ENCODE measurements at places on chromosomes 12 and 14. TPM values are rescaled to one million over a fixed set of nuclear protein-coding genes. Genes with fewer than 3 reads are reported as not detected.
A peak's percentile ranks its signal among the peaks of the same experiment; 100 is the strongest.

GUCY2C gene
- not detected for total RNA-seq

DNA sequence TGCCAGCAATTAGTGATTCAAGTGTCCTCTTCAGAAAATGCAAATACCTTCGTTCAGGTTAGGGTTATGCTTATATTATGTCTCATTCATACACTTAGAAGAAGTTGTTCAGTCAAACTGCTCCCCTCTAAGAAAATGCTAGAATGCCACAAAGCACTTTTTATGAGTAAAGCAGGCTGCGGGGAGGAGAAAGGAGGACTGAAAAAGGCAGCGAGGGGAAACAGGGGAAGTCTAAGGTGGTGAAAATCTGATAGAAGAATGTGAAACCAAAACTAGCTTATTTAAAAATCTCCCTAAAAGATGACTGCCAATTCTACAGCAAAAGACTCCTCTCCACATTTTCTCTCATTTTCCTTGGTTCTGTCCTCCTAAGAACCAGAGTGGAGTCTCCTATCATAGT is 70.1 kb downstream of the PRKD1 start:
- no peak for DNase-seq

CD69 gene
- 579 TPM for total RNA-seq

- no peak for DNase-seq
Observed at GRCh38 chr12:8612629-8613028, at the start of gene AICDA. Gene AICDA (minus strand): TSS chr12:8612859. CDS start chr12:8612767, 92 bp downstream.

GRCh38 chr14:100593751-100594624 is 6.8 kb upstream of the BEGAIN start:
- no peak for DNase-seq

DNA sequence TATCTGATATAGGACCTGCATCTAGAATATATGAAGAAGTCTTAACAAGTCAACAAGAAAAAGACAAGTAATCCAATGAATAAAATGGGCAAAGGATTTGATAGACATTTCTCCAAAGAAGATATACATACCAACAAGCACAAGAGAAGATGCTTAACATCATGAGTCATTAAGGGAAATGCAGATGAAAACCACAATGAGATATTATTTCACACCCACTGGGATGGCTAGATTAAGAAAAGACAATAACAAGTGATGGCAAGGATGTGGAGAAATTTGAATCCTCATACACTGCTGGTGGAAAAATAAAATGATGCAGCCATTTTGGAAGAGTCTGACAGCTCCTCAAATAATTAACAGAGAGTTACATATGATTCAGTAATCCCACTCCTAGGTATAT is 502.6 kb downstream of the FUT8 start:
- DNase-seq, result no peak

BIN2 gene
- 255 TPM for total RNA-seq

DNA sequence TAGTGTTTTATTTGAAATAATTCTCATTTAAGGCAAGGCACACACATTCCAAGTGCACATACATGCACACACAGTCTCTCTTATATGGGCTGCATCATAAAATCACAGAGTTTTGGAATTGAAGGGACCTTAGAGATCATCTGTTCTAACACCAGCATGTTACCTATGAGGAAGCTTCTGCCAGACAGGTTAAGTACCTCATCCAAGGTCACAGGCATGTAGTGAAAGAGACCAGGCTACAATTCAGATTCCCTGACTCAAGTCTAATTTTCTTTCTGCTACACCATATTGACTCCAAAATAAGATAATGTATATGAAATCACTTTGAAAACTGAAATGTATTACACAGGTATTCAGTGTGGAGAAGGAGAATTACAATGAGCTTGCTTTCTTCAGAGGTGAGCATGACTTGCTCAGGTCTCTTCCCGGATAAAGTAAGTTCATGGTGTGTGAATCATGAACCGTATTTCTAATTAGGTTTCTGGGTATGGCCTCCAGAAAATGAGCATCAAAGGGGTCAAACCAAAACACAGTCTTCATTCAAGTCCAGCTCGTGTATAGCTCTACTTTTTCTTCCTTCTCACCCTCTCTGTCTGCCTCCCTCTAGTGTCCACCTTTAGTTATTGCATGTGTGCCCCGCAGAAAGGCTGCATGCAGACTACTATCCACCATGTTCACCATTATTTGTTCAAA is 411.9 kb downstream of the FUT8 start:
- no peak for DNase-seq

- DNase-seq, result peak; percentile 45
Observed at GRCh38 chr12:121580959-121581685, at the start of gene KDM2B. Gene KDM2B (minus strand): TSS chr12:121581023. CDS start chr12:121580911, 112 bp downstream.

HSP90AA1 gene
- total RNA-seq, result 486 TPM

YARS2 gene
- total RNA-seq, result 11.3 TPM

RND1 gene
- 2.3 TPM for total RNA-seq

AQP2 gene
- total RNA-seq, result not detected

ADGRD1 gene
- total RNA-seq, result 0.33 TPM

GRCh38 chr14:74670726-74671411 is 42.0 kb downstream of the AREL1 start:
- DNase-seq, result no peak

Measured in naive thymus-derived CD4-positive, alpha-beta T cell (primary cell).